A172 (cell line): ENCODE measurements at places on chromosomes 6 and 20. TPM values are rescaled to one million over a fixed set of nuclear protein-coding genes. Genes with fewer than 3 reads are reported as not detected.

The PSORS1C1 gene
- 1.1 and 3.4 TPM in 2 replicates for total RNA-seq

- DNase-seq, result no peak
Measured at GRCh38 chr6:7276199-7276524, 36.8 kb downstream of the SSR1 start.

- no peak for DNase-seq
Measured at GRCh38 chr6:12459945-12460661, 169.9 kb downstream of the EDN1 start.

DNA sequence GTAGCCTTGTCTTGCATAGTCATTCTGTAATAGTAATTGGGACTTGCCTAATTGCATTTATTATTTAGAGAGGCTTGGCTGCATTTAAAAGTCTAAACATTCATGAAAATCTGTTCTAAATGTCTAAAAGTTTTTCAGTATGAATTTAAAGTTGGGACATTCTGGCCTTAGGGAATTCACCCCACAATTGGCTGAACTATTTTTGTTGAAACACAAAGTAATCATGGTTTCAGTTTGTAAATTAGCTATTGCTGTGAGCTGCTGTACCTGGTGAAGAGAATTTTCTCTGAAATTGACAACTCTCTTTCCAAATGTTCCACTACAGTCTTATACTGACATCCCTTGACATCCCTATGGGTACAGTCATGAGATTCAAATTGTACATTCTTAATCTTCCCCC, 253.0 kb downstream of the FARS2 start:
- no peak for DNase-seq

- peak; percentile 80 for DNase-seq
Measured at GRCh38 chr6:26234421-26235301, 130.3 kb upstream of the BTN3A2 start.

- DNase-seq, result no peak
Measured at GRCh38 chr20:8244637-8245036, 112.6 kb downstream of the PLCB1 start.

DNA sequence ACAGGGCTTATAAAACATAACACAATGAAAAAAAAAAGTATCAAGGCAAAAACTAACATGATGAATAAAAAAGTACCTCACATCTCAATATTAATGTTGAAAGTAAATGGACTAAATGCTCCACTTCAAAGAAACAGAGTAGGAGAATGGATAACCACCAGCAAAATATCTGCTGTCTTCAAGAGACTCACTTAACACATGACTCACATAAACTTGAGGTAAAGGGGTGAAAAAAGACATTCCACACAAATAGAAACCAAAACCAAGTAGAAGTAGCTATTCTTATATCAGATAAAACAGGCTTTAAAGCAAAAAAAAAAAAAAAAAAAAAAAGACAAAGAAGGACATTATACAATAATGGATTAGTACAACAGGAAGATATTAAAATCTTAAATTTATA, 86.9 kb downstream of the TBC1D32 start:
- no peak for DNase-seq
